GF-D8 (cell line): ENCODE measurements at places on chromosomes 4 and X.

DNA sequence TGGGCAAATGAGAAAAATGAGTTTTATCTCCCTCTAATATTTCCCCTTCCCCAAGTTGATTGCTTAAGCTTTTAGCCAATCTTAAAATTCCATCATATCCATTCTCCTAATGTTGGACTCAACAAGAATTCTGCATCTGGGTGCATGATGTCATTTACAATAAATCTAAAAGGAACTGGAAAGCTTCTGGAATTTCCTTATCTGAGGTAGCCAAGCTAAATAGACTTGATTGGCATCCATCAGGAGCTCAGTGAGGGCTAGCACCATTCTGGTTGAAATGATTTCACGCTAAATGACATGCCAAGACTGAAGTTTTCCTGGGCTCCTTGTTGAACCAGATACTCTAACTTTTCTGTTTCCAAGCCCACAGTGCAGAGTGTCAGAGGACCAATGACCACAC lies 110.3 kb upstream of the SCML1 start:
- DNase-seq, result no peak

GRCh38 chr4:109977854-109978501 lies 65.3 kb downstream of the EGF start:
- no peak for DNase-seq

GRCh38 chr4:74996996-74997395 lies 64.1 kb downstream of the PARM1 start:
- no peak for DNase-seq

GRCh38 chr4:182062458-182062857 lies 180.7 kb upstream of the TENM3 start:
- no peak for DNase-seq

DNA sequence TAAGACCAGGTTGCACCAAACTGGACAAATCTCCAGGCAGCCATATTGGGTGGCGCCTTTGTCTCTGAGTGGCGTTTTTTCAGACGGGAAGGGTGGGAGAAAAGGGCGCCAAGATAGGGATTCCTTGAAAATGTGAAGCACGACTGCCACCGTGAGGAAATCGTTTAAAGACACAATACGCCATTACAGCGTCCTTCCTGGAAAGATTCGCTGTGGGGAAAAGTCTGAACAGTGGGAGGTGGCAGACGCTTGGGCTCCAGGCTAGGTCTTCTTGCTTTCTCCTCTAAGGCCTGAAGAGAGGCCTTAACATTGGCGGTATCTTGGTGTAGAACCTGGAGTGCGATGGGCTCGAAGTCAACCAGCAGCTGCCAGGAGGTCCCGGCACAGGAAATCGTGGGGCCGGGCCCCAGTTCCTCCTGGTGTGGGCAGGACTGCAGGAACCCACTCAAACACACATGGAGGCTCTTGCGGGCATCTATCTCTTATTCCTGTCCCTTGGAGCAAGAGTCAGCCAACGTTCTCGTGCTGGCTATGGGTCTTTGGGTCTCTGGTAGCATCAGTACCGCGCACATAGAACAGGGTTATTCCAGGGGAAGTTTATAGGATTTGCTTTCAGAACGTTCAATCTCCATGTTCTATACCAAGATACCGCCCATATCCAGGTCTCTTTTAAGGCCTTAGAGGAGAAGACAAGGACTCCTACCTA lies 208.8 kb downstream of the OR13H1 start:
- no peak for DNase-seq

GRCh38 chr4:74474345-74475090 lies 29.6 kb downstream of the AREG start:
- DNase-seq, result no peak

GRCh38 chr4:78310007-78310739 lies 241.4 kb upstream of the ANXA3 start:
- no peak for DNase-seq

DNA sequence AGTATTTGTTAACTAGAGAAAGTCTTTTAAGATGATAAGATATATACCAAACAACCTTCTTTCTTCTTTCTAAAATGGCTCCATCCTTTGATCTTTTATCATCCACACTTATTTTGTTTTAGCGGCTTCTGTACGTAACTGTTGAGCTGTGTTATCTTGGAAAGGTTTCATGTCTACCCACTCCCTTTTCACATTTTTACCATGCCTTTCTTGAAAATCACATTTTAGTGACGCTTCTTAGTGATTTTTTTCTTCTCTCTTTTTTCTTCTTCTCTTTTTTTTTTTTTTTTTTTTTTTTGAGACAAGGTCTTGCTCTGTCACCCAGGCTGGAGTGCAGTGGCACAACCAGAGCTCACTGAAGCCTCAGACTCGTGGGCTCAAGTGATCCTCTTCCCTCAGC lies 135.1 kb downstream of the CHIC2 start:
- DNase-seq, result no peak

DNA sequence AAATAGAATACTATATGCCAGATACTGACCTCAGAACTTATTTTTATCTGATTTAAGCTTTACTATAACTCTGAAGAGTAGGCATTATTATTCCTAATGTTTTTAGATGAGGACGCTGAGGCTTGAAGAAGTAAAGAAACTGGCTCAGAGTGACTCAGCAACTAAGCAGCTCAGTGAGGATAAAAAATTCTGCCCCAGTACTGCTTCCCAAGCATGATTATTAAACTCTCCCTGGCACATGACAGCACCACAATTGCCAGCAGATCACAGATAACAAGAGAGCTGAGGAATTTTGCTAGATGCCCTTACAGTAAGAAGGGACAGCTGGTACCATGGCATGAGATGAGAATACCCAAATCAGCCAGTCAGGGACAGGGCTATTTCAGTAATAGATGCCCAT lies 219.4 kb downstream of the NKX6-1 start:
- DNase-seq, result no peak

DNA sequence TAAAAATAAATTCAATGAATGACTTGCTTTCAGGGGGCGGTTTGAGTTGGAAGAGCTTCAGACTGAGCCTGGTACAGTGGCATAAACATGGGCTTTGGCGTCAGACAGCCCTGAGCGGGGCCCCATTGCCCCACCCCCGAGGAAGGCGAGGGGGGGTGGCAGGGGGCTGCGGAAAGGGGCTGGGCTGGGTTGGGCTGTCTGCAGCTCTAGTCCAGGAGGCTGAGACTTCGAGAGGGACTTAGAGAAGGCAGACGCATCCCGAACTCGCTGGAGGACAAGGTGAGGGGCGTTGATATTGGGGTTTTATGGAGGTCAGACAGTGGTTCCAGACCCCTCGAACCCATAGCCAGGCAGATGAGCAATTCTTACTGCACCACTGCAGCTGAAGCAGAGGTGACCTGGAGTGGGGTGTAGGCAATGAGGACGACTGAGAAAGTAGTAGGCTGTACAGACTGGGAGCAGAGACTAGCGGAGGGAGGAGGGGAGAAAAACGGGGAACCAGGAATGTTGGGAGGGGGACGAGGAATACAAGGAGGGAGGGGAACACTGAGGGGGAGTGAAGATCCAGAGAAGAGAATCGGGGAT lies at the start of gene MAGED2:
MAGED2 (plus strand) TSS at position 222 of the 585 bp plus-strand sequence. CDS start 1,587 bp downstream, outside the sequence.
- DNase-seq, result no peak

GRCh38 chrX:130575831-130576389 lies 174.1 kb downstream of the RBMX2 start:
- no peak for DNase-seq

GRCh38 chr4:36399762-36400353 lies 118.4 kb downstream of the DTHD1 start:
- no peak for DNase-seq

- no peak for DNase-seq
Observed at GRCh38 chrX:77076896-77077295, 370.3 kb upstream of the FGF16 start.

- DNase-seq, result no peak
Observed at GRCh38 chr4:134905061-134905460, 703.5 kb upstream of the PABPC4L start.

- DNase-seq, result no peak
Observed at GRCh38 chr4:156248917-156249316, 295.3 kb upstream of the CTSO start.

- DNase-seq, result no peak
Observed at GRCh38 chr4:108003982-108004515, 14.4 kb downstream of the HADH start.

- no peak for DNase-seq
Observed at GRCh38 chr4:180669680-180670079, 1573.5 kb upstream of the TENM3 start.

- no peak for DNase-seq
Observed at GRCh38 chr4:87669373-87669772, 19.3 kb downstream of the DMP1 start.

DNA sequence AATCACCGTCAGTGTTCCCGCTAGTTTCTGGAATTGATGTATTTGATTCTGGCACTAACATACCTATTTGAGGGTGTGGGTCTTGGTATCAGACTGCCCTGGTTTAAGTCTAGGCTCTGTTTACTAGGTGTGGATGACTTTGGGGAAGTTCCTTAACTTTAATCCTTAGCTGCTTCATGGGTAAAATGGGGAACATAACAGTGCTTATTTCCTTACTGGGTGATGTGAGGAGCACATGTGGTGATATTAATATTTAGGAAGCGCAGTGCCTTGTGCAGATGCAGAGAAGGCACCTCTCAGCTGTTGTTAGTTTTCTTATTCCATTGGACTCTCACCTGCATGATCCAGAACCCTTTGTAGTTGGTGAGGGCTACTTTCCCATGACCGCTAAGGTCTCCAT lies 17.1 kb downstream of the RNF4 start:
- DNase-seq, result no peak

DNA sequence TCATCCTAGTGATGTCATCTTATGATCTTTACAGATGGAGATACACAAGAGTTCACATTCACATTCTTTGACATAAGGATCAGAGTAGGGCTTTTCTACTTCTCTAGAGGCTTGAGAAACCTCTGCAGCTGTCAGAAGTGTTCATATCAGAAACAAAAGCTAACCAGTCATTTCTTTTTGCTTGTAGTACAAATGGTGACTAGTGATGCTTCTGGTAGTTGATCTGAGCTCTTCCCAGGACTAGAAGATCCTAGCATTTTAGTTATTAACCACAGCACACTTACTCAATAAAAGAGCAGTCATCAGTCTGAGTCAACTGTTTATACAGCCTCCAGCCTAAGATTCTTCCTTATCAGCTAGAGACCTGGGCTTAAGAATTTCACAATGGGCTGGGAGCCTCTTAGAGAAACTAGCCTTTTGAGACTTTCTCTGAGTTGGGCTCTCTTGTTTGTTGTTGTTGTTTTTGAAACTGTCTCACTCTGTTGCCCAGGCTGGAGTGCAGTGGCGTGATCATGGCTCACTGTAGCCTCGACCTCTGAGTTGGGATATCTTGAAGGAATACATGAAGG lies 84.1 kb downstream of the TMEM164 start:
- peak; percentile 40 for DNase-seq

DNA sequence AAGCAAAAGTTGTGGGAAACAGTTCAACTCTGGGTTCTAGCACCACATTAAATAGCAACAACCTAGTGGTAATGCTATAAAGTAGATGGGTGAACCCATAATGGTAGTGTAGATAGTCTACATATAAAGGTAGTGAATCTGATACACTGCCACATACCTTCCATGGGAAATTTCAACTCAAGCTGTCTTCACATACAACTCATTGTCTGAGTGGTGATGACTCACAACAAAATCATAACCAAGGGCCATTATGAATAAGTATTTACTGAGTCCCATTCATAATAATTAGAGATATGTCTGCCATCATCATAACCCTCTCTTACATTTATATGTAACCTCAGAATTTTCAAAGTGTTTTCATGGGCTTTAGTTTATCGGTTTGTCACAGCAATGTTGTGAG lies 34.8 kb downstream of the EGF start:
- no peak for DNase-seq

- DNase-seq, result no peak
Observed at GRCh38 chrX:152917656-152918579, 20.1 kb downstream of the ZNF185 start.

GRCh38 chr4:24428850-24429249 lies 155.5 kb downstream of the DHX15 start:
- DNase-seq, result no peak

GRCh38 chr4:1693131-1693896 lies 9.2 kb upstream of the FAM53A start:
- peak; percentile 50 for DNase-seq

- no peak for DNase-seq
Observed at GRCh38 chr4:108849611-108850168, 86.8 kb upstream of the ETNPPL start.

- no peak for DNase-seq
Observed at GRCh38 chr4:112520598-112521122, 4.7 kb upstream of the NEUROG2 start.

GRCh38 chrX:30577362-30577991 lies at the start of gene TASL:
TASL (minus strand) TSS chrX:30577766; CDS start chrX:30560355, 17,411 bp downstream.
- DNase-seq, result peak; percentile 68

DNA sequence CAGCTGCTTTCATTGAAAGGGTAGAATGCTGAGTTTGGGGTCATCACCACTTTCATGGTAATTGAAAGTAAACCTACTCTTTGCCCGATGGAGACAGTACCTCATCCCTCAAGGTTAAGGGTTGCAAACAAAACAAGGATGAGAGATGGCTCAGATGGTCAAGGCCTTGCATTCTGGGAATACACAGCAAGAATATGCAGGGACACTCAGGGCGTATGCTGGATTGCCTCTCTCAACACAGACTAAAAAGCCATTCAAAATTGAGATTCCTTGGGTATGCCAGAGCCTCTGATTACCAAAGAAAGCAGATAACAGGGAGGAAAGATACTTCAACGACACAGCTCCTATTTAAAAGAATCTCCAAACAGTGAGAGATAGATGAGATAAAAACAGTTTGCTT lies 310.4 kb downstream of the ARAP2 start:
- DNase-seq, result no peak

DNA sequence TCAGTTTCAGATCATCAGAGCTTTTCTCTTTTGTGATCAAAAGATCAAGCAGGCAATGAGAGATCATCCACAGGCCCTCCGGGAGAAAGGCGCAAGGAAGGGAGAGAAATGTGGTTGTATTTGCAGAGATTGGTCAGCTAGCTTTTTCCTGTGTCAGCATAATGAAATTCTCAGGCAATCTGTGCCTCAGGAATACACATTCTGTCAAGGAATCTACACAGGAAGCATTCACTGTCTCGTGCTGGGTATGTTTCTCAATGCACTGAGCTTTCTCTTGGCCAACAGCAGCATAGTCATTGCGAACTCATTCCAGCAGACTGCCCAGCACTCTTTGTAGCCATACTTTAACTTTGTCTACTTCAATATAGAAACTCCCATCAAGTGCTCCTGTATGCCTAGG lies 413.7 kb downstream of the PPP3CA start:
- no peak for DNase-seq

- DNase-seq, result no peak
Observed at GRCh38 chr4:172480471-172480870, 667.3 kb downstream of the GALNTL6 start.

GRCh38 chrX:23756165-23756564 lies 13.1 kb upstream of the ACOT9 start:
- DNase-seq, result peak; percentile 39

GRCh38 chrX:790041-790506 lies 159.5 kb downstream of the SHOX start:
- DNase-seq, result no peak

GRCh38 chr4:140529434-140529833 lies 5.5 kb downstream of the ELMOD2 start:
- DNase-seq, result peak; percentile 38

- no peak for DNase-seq
Observed at GRCh38 chrX:132622130-132622529, 133.3 kb upstream of the MBNL3 start.
